ENCODE measurements at places on chromosomes 5 and 9.

DNA sequence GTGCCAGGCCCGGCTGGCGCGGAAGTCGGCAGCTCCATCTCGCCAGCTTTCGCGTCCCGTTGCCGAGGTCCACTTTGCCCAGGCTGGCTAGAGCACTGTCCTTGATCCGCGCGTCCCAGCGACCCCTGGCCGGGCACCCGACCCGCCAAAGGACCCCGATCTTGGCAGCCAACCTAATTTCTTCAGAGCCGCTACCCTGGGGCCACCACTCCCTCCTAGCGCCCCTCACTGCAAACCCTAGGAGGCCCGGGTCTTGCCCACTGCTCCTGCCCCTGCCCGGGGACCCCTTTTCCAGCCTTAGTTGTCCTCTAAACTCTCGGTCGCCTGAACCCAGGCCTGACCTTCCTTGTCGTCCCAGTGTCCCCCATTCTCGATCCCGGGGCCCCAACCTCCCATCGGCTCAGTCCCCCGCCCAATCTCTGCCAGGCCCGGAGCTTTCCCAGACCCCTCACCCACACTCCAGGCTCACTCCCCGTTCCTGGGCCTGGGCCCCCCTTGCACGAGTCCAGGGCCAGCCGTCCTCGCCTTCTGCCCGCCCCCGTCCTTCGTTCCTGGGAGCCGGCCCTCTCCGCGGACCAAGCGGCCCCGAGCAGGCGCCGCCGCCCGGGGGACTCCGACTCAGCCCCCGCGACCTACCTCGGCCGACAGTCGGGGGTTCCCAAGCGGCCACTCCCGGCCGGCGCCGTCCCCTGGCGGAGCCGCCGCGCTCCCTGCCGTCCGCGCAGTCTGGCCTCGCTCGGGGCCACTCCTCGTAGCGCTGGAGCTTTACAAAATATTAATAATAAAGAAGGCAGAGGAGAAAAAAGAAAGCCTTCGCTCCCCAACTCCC is 701 bp upstream of the LMX1B start:
- DNase-seq, result no peak

DNA sequence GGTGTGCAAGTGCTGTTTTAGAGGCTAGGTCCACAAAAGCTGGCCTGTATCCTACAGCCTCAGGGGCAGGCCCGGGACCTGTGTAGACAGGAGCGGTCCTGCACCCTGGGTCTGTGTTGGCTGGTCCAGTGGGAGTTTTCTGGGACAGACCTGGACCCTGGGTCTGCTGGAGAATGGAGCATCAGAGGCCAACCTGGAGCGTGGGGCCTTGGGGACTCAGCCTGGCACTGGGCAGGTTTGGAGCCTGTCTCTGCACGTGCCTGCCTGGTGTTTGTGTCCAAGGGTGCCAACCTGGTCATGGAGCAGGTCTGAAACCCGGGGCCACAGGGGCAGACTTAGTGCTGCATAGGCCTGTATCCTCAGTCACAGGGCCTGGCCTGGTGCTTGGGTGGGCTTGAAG is 45.8 kb downstream of the SRFBP1 start:
- DNase-seq, result no peak

DNA sequence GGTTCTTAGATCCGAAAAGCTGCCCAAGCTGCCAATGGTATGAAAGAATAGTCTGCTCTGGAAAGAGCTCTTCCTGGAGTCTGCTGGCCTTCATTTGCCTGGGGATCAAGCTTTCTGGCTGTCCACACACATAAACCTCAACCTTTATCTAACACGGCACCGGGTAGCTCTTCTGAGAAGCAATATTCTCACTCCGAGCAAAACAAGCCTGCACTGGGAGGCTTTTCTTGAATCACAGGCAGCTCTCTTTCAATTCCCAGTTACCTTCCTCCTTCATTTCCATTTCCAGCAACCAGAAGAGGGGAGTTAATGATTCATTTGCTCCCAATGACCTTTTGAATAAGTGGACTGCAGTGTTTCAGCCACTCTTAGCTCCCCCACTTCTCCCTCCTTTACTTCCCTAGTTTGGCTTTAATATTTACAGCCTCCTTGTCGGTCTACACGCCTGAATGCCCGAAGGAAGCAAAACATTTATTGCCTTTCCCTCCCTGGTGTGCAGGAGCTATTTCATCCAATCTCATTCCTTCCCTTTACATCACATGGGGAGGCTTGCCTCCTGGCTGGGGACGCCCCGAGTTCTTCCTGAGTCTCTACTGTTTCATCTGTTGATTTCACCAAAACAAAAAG is 187.1 kb downstream of the ARHGEF28 start:
- no peak for DNase-seq

GRCh38 chr5:78699552-78700153 is 51.1 kb upstream of the LHFPL2 start:
- no peak for DNase-seq

GRCh38 chr9:75812141-75812540 is 78.3 kb upstream of the PCSK5 start:
- no peak for DNase-seq

DNA sequence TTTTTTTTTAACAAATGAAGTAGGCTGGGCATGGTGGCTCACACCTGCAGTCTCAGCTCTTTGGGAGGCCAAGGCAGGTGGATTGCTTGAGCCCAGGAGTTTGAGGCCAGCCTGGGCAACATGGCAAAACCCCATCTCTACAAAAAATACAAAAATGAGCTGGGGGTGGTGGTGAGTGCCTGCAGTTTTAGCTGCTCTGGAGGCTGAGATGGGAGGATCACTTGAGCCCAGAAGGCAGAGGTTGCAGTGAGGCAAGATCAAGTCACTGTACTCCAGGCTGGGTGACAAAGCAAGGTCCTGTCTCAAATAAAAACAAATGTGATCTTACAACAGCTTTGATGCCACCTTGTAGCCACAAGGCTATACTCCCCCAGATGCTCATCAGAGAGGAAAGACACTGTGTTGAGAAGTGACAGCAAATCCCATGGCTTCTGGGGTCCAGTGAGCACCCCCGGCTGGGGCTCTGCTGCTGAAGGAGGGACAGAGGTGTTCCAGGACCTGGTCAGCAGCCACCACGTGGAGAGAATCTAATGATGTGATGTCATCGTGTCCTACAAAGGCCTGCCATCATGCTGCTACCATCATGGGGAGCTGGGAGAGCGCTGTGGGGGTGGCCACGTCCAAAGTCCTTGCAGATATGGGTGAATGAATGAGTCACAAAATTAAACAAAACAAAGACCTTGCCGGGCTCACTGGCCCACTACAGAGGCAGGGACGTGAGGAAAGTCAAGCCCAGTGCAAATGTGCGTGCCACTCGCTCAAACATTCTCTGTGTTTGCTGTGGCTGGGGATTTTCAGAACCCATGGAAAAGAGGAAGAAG is 60.7 kb downstream of the PRRT1B start:
- no peak for DNase-seq

DNA sequence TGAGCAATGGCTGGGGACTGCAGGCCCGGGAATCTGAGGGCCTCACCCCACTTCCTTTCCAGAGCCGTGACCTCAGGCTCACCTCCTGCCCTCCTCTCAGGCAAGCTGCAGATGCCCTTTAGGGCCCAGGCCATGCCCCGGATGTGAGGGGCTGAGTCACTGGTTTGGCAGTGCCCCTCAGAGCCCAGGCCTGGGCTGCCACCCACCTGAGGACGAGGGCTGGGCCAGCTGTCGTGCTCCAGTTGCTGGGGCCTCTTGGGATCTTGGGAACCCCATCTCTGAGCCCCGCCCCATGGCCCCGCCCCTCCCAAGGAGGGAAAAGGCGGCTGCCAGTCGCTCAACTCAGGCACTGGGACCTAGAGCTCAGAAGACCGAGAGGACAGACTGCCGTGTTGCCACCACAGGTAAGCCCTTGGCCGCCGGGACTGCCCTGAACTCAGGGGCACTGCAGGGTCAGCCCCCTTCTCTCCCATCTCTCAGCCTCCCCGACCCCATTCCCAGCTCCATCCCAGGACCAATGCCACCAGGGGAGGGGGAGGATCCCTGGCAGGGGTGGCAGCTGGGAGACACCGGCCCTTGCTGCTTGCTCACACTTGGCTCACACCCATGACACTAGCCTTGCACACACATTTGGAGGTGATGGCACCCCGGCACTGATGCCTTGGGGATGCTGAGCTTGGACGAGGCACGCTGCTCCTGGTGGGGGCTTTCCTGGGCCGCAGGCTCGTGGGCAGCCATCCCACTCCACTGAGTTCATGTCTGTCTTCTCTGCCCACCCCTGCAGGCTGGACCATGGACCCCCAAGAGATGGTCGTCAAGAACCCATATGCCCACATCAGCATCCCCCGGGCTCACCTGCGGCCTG is at the start of gene CYSRT1:
CYSRT1 (plus strand) TSS at position 345 of the 865 bp plus-strand sequence; CDS start at position 793, 448 bp downstream.
- DNase-seq, result no peak

DNA sequence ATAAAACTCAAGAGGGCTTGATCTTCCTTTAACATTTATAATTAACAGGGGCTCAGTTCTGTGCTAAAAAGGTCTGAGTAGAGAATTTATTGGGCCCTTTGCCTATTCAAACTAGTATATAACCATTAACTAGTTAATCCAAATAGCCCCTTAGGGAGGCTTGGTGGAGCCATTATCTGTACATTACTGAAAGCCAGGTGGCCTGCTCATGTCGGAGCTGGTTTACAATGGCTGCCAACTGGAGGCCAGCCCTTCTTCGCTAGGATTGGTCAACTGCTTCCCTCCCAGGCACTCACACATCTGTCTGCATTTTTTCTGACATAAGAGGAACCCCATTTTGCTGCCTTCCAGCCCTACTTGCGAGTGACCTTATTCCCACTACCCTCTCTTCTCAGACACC is 30.4 kb upstream of the NDFIP1 start:
- no peak for DNase-seq

DNA sequence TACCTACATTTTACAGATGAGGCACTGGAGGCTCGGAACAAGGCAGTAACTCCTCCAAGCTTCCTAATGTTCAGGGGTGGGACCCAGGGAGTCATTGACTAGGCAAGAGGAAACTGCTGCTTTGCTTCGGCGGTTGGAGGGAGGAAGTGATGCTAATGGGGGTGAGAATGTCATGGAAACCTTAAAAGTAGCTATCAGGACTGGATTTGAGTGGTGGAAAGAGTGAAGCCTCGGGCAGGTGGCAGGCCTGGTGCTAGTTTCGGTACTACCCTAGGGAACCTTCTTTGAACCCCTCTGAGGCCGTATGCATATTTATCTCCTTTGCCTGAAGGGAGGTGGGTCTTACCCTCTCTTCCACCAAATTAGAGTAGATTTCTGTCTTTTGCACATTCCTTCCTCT is 1.6 kb downstream of the BSPRY start:
- no peak for DNase-seq

DNA sequence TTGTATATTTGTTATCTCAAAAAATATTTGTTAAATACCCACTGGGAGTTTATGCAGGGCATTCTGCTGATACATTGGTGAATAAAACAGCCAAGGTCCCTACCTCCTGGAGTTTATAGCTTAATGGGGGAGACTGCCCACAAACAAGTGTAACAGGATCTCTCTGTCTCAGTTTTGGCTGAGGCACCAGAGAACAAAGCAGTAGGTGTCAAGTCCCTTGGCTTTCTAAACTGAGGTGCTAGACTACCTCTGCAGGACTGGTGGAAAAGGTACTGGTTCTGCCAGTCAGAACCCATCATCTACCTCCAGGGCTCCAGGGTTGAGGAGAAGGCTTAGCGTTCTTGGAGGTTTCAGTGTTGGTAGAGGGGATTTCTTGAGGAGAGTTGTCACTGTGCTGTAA is 188.4 kb upstream of the ELL2 start:
- DNase-seq, result no peak

GRCh38 chr9:107922260-107922659 is 432.7 kb upstream of the KLF4 start:
- no peak for DNase-seq

Data from anterior cingulate cortex (tissue), 58 donors.